Neural crest cell (in vitro differentiated cells): ENCODE measurements at places on chromosomes 5 and 9. TPM values are rescaled to one million over a fixed set of nuclear protein-coding genes. Genes with fewer than 3 reads are reported as not detected.

Gene TSSK1B
- 0.16 and 0.23 TPM in 2 replicates for total RNA-seq

Gene IL3
- total RNA-seq: not detected in 2 replicates

Gene GABBR2
- 0.77 and 0.84 TPM in 2 replicates for total RNA-seq

Gene IL4
- not detected in 2 replicates for total RNA-seq

Gene ELOVL7
- total RNA-seq: 0.42 and 0.96 TPM in 2 replicates

Gene SPAAR
- total RNA-seq: not detected in 2 replicates
